ENCODE measurements at places on chromosomes 12 and 14.

- no peak for DNase-seq
Observed at GRCh38 chr12:118513611-118514010, 137.3 kb downstream of the SUDS3 start.

- DNase-seq, result no peak
Observed at GRCh38 chr12:64383675-64384074, 6.9 kb downstream of the C12orf56 start.

- no peak for DNase-seq
Observed at GRCh38 chr12:6250343-6250742, 50.1 kb downstream of the CD9 start.

DNA sequence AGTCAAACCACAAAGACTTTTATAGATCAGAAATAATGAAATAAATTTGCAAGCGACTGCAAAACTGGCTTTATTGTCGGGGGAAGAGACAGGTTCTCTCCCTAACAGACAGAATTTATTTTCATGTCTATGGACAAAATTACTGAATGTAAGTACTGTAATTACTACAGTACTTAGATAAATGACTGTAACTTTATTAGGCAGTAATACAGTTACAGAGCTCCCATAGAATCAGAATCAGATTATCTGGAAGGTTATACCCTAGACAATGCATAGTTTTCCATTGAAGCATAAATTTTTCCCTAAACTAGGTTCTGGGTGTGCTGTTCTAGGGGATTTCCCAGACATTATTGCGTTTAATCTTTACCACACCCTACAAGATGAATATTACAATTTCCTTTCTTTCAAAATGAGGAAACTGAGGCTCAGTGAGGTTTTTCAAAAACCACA, 114.2 kb downstream of the C12orf75 start:
- DNase-seq, result no peak

DNA sequence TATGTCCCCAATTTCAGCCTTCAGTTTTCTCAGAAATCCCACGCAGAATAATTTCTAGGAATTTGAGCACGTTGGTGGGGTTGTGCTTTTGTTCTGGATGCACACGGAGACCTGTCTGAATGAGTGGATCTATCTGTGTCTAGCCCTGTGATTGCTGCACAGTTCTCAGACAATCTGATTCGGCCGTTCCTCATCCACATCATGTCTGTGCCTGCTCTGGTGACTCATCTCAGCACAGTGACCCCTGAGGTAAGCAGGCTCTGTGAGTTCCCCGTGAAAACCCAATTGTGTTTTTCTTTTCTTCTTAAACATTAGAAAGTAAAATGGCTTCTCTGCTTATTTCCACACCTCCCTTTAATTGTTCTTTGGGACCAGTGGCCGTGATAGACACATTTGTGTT, 20.2 kb downstream of the UBE3B start:
- no peak for DNase-seq

DNA sequence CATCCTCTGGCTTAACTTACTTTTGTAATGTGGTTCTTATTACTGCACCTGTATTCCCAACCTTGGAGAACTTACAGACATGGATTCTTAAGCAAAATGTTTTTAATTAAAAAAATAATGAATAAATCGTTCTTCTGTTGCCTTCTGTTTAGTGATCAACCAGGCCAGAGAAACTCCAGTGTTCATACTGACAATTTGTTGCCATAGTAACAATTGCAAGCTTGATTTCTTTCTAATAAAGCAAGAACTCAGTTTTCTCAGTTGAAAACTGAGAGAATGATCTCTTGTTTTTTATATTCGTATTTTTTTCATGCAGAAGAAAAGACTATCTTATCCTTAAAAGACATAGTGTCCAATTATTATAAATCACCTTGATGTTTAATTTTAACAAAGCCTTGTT, 106.5 kb upstream of the LMNTD1 start:
- no peak for DNase-seq

- no peak for DNase-seq
Observed at GRCh38 chr14:53035336-53036210, 84.7 kb upstream of the FERMT2 start.

DNA sequence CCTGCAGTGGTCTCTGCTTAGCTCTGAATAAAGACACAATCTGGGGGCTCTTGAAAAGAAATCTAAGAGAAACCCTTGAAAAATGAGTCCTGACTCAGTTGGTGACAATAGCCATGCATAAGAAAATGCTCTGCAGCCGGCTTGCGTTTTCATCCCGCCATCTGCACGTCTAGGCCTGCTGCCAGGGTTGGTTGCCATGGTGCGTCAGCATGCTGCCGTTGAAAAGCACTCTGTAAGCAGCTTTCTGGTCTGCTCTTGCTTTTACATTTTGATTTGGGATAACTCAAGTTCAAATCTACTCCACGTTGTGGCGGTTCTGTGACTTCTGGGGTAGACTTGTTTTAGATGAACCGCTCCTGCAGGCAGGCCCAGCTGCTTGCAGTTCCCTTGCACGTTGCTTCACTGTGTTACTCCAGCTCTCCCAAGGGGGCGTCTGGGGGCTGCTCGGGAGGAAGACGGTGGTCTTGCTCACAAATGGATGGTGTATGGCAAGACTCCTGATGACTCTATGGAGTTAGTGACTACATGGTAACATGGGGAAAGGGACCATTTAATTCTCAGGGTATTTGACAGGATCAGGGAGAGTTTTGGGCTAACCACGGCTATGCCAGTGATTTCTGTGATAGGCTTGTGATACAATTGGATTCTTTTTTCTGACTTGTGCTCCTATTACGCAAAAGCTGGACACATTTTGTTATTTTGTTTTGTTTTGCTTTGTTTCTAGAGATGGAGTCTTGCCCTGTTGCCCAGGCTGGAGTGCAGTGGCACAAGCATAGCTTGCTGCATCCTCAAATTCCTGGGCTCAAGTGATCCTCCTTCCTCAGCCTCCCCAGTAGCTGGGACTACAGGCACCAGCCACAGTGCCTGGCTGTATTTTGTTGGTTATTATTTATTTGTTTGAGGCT, 15.8 kb downstream of the WNT5B start:
- DNase-seq, result no peak

All from stimulated activated CD8-positive, alpha-beta memory T cell treated with anti-CD3 and anti-CD28 coated beads, Interleukin-15, amount 100 ng/mL, for 4 hours (primary cell).